Muscle of arm (tissue), 14 donors: ENCODE measurements at places on chromosomes 6 and 20. TPM values are rescaled to one million over a fixed set of nuclear protein-coding genes. Genes with fewer than 3 reads are reported as not detected.

DNA sequence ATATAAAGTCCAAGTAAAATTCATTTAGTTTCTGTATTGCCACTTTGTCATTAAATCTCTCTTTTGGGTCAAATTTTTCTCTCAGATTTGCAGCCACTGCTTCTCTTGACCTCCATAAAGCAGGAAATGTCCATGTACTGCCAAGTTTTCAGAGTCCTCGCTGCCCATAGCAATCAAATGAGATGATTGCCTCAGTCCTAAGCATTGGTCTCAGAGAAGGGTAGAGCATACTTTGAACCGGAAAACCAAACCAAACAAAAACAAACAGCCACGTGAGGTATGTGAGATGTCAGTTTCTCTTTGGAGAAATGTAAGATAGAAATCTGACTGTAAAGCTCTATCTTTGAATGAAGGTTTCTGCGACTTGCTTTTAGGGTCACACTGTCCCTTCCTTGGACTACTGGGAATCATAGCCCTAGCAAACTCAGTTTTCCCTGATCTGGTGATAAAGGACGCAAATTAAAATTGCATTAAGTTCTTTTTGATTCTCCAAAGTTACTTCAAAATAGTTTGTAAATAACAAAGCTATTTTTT, 505.4 kb upstream of the CITED2 start:
- DNase-seq, result no peak

DNA sequence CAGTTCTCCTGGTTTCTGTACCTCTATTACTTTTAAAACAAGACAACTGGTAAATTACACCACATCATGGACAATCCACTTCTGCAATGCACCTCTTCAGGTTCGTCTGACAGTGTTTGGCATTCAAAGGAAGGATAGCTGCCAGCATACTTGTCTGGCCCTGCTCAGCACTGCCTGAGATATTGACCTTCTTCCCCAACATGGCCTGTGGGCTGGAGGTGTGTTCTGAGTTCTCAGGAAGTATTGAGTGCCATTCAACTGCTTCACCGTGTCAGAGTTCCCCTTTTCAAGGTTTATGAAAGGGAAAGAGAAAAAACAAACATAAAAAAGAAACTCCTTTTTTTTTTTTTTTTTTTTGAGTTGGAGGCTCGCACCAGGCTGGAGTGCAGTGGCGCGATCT, 267.9 kb upstream of the SASH1 start:
- no peak for DNase-seq

Gene IL17A
- polyA plus RNA-seq, result not detected

GRCh38 chr6:13425943-13426931, 61.2 kb downstream of the GFOD1 start:
- DNase-seq, result no peak

Gene BYSL
- 34.7 TPM for polyA plus RNA-seq

Gene LZTS3
- polyA plus RNA-seq, result 3.0 TPM
